SHP77 treated with DMSO at 0.1 percent for 48 hours (cell line): ENCODE measurements at places on chromosomes 1 and 21.

DNA sequence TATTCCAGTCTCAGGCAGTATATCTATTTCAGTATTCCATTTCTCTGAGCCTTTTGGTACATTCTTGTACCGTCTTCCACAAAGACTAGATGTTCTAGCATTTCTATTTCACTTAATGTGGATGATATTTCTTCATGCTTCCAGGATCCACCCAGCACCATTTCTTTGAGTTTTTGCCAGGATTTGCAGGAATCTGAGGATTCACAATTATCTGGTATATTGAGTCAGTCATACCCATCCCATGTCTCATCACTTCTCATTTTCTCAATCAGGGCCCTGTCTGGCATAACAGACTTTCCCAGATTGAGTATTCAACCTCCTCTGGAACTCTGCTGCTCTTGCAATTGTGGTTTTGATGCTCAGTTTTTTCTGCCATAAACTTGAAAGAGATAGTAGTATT lies 20.9 kb upstream of the COL11A1 start:
- no peak for DNase-seq

DNA sequence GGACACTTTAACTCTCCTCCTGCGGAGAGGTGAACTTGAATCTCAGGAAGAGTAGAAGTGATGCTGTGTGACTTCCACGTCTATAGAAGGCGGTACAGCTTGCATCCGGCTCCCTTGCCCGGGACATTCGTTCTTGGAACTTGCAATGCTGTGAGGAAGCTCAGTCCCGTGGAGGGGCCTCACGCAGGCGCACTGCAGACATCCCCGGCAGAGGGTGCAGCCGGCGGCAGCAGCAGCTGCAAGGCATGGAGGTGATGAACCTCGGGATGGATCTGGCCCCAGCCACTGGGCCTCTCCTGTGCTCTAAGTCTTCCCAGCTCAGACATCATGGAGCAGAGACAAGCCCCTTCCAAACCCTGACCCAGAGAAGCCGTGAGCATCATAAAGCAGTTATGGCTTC lies 61.8 kb upstream of the SOD1 start:
- DNase-seq, result no peak

- no peak for DNase-seq
These were observed 414.3 kb downstream of the SETD4 start for GRCh38 chr21:35645991-35646390.

DNA sequence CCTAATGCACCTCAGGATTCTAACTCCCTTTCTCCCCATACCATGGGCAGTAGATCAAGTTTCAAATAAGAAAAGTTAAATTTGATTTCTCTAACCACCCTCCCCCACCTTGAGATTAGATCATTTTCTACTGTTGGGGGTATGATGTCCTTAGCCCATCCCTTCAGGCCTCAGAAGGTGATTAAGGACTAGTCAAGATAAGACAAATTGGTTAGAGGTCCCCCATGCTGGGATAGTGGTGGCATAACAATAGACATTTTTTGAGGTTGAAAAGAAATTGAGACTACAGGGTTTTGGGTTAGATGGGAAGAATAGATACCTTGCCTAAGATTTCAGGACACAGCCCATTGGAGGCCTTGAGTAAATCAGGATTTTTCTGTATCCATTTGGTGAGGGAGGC lies 2.5 kb downstream of the CFAP126 start:
- no peak for DNase-seq

- DNase-seq, result peak; percentile 67
These were observed at the start of gene ZNF593 for GRCh38 chr1:26169669-26170471. ZNF593 (plus strand) TSS chr1:26169908; CDS start chr1:26169984, 76 bp downstream.

DNA sequence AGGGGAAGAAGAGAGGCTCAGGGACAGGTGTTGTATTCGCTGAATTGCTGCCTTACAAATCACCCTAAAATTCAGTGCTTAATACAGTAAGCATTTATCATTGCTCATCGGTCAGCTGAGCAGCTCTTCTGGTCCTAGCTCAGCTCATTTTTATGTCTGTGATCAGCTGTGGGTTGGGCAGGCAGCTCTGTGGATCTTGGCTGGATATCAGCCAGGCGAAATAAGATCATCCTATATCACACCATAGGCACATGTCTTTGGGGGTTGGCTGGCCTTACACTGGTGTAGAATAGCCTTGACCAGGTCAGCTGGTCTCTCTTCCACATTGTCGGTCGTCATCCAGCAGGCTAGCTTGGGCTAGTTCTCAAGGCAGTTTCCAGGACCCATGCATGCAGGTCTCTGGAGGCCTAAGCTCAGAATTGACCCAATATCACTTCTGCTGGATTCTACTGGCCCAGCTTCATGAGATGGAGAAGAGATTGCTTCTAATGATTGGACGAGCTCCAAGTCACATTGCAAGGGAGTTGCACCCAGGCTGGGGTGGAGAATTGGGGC lies 448.6 kb downstream of the KIF26B start:
- DNase-seq, result no peak

- no peak for DNase-seq
These were observed 7.9 kb downstream of the THBS3 start for GRCh38 chr1:155199792-155200191.

DNA sequence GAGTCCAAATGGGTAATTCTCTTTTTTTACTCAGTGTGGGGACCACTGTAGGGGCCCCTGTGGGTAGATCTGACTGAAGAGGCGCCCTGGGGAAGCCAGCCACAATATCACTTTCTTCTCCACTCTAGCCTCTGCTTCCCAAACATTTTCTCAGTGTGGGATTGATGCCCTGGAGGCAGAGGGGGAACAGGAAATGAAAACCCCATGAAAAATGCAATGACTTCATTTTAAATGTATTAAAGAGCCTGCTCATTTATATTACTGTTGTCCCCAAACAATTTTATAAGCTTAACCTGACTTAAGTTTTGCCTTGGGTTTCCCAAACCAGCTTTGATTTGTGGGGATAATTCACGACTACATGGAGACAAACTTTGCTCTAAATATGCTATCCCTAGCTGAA lies 181.9 kb downstream of the C1orf94 start:
- no peak for DNase-seq

DNA sequence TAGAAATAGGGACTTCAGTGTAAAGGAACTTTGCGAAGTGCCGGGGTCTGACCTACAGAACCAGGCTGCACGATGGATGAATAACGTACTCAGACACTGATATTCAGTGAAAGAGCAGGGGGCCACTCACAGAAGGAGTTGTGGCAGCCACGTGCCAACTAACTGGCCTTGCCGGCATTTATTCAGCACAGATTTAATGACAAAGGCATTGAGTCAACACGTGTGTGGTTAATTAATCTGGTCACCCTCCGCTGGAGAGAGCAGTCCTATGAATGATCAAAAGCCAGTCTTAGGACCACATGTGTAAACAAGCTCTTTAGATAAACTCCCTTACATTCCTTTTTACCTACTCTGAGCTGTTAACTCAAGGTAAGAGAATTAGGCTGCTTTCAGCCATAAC lies 6.2 kb upstream of the B3GALT2 start:
- no peak for DNase-seq

DNA sequence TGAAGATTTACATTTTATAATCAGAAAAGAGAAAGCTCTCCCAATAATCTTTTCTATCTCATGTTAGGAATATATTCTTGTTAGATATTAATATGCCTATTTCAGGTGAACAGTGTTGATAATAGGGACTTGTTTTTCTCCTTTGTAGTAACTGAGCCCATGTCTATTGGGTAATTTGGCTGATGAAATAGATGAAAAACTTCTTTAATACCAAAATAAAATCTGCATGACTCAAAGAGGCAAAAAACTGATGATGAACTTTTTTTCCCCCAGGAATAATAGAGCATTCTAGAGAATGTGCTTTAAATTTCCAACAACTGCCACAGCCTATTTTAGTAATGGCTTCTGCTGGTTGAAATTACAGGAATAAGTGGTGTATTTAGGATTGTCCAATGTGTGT lies 178.9 kb upstream of the GREM2 start:
- no peak for DNase-seq

GRCh38 chr1:40755067-40755466 lies 28.5 kb upstream of the KCNQ4 start:
- DNase-seq, result no peak

- no peak for DNase-seq
These were observed 18.4 kb downstream of the MTHFR start for GRCh38 chr1:11787251-11787803.

GRCh38 chr1:226976978-226977642 lies 37.0 kb downstream of the COQ8A start:
- no peak for DNase-seq

GRCh38 chr1:160163615-160164014 lies 12.2 kb downstream of the ATP1A4 start:
- DNase-seq, result no peak

DNA sequence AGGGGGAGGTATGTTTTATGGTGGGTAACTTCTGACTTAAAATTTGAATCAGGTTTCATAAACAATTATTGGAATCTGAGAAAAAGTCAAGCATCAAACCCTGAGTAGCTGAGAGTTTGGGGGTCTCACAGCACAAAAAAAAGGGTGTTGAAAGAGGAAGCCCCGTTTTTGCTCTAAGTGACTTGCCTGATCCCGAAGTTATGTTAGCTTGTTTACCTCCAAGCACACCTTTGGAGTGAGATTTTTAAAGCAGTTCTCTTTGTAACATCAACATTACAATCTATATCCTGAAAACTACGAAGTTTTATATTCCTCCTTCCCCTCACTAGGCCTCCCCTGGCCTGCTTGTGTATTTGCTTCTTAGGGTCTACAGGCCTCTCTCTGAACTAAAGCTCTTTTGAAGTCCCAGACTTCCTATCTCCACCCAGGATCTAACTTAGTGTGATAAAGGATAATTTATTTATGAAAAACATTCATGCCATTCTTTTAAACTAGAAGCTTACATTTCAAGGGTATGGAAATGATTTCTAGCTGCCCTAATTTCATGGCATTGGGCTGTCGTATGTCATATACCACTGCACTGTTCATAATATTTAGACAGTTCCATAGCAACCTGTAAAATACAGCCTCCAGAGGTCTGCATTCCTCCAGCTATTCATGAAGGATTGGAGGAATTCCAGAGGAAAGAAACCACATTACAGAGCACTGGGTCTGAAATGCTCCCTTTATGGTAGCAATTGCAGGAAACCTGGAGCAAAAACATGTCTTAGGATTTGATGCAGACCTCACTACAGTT lies 36.1 kb upstream of the RGS1 start:
- no peak for DNase-seq

DNA sequence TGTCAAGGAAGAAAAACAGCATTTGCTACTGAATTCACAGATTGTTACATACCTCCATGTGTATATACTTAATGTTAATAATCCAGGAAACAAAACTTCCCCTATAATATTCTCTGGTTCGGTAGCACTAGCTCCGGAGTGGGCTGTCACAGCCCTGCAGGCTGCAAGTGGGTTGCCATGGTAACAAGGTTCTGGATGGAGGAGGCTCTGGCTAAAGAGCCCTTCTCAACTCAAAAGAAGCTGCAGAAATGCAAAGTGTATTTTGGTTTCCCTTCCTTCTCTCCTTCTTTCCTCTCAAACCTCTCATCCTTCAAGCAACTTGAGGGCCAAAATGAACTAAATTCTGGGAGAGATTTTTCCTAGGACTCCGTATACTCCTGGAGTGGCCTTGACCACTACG lies 45.2 kb downstream of the ASTN1 start:
- DNase-seq, result no peak

- DNase-seq, result peak; percentile 69
These were observed 2.5 kb downstream of the BACE2 start for GRCh38 chr21:41170442-41170841.

DNA sequence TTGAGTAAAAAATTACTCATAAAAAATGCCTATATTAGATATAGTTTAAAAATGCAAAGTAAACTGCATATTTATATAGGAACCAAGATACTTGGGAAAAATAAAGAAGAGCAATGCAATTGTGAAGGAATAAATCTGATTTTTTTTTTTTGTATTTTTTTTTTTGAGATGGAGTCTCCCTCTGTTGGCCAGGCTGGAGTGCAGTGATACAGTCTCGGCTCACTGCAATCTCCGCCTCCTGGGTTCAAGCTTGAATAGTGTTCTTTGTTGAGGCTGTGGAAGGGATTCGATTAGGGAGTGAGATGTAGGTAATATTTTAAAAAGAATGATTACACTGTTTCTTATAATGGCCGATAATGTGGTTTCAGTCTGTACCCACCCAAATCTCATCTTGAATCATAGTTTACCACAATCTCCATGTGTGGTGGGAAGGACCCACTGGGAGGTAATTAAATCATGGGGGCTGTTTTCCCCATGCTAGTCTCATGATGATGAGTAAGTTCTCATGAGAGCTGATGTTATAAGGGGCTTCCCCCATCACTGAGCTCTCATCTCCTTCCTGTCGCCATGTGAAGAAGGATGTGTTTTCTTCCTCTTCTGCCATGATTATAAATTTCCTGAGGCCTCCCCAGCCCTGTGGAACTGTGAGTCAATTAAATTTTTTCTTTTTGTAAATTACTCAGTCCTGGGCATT lies 1765.9 kb downstream of the PLA2G4A start:
- DNase-seq, result no peak

- DNase-seq, result no peak
These were observed 462.7 kb upstream of the DEPDC1 start for GRCh38 chr1:68959461-68960030.

- no peak for DNase-seq
These were observed 39.9 kb upstream of the SMYD2 start for GRCh38 chr1:214241060-214241459.

- no peak for DNase-seq
These were observed 2.5 kb upstream of the MYBPH start for GRCh38 chr1:203178083-203178482.

GRCh38 chr1:155893389-155894142 lies 17.6 kb downstream of the RIT1 start:
- no peak for DNase-seq

DNA sequence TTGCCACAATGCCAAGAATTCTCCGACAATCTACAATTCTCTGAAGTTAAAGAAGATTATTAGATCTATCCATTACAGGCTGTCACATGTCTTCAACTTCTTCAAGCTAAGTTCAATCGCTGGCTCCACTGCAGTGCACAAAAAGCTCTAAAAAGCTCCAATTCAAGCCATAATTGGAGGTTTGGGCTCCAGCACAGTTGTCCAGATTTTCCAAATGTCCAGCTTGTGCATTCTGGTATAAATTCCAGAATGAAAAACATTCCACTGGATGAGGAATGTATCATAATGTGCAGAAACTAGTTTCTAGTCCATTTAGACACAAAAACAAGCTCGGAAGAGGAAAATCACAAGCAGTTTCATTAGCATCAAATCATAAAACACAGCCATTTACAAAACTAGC lies 138.6 kb downstream of the NRIP1 start:
- DNase-seq, result no peak

GRCh38 chr21:28444557-28444956 lies 548.1 kb downstream of the LTN1 start:
- DNase-seq, result no peak

- no peak for DNase-seq
These were observed 139.3 kb downstream of the NFIA start for GRCh38 chr1:61221642-61222041.

- DNase-seq, result no peak
These were observed 367 bp downstream of the WNT2B start for GRCh38 chr1:112509005-112509659.

- DNase-seq, result no peak
These were observed 467.6 kb downstream of the RWDD3 start for GRCh38 chr1:95701450-95702173.
